Endothelial cell of umbilical vein (primary cell): ENCODE measurements at places on chromosomes 7 and 10. TPM values are rescaled to one million over a fixed set of nuclear protein-coding genes. Genes with fewer than 3 reads are reported as not detected.

The TSPAN13 gene
- total RNA-seq = 33.0 and 42.2 TPM in 2 replicates

The PPP1R17 gene
- not detected in 2 replicates for total RNA-seq

The HEPACAM2 gene
- not detected in 2 replicates for total RNA-seq

The AKR1C4 gene
- not detected in 2 replicates for total RNA-seq

The ZC3HAV1L gene
- 23.8 and 25.7 TPM in 2 replicates for total RNA-seq

The ABCA13 gene
- 0.09 and 0.11 TPM in 2 replicates for total RNA-seq

The LRRN3 gene
- not detected in 2 replicates for total RNA-seq

The NUTM2A gene
- total RNA-seq = 0.14 and 0.73 TPM in 2 replicates

The CYP3A7 gene
- not detected in 2 replicates for total RNA-seq

The RNF32 gene
- not detected in 2 replicates for total RNA-seq

DNA sequence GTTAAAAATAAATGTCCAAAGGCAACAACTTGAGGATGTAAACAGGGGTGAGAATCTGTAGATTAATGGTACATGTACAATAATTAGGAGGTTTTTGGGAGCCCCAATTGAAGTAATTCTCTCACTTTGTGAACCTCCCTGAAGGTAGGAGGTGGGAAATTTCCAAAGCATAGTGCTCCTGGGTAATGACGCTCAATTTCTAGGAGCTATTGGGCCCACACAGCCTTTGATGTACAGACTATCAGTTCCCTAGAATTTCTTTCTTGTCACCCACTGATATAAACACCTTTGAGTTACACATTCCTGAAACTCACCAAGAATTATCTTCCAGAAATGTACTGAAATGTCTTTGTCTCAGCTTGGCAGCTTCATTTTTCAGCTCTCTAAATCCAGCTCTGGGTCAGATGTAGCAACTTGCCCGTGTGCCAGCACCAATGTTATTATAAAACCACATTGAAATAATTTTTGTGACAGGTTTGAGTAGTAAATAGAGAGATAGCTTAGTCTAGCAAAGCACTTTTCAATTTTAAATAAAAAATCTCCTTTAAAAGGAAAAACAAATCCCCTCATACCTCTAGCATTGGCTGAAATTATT lies 36.6 kb upstream of the GALNT17 start:
- DNase-seq = no peak

GRCh38 chr7:86784765-86785164 lies 141.1 kb downstream of the GRM3 start:
- no peak for DNase-seq

DNA sequence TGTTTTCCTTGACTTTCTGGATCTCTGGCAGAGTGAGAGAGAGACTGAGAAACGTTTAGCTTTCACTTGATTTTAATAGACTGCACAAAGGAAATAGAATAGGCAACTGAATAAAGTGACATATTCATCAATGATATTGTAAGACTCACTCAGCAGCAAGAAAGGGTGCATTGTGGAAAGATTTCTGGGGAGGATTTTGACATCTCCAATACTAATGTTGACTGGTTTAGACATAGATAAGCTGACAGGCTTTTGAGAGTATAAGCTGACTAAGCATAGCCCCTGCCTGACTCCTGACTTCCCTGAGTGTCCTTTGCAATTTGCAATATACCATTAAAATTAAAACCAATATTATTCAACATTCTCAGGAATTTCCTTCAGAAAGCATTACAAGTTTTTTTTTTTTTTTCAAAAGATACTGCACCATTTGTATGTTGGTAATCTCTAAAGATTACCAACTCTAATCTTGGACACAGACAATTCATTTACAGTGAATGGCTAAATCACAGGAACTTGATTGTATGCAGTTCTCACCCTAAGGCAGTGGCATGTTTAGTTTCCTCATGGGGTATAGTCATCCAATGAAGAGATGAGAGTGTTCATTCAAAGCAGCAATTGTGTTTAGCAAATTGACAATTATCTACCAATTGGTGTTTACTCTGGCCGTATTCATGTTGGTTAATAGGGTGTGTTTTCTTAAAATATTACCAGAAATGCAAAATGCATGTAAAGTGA lies 325.6 kb downstream of the SORCS3 start:
- no peak for DNase-seq

DNA sequence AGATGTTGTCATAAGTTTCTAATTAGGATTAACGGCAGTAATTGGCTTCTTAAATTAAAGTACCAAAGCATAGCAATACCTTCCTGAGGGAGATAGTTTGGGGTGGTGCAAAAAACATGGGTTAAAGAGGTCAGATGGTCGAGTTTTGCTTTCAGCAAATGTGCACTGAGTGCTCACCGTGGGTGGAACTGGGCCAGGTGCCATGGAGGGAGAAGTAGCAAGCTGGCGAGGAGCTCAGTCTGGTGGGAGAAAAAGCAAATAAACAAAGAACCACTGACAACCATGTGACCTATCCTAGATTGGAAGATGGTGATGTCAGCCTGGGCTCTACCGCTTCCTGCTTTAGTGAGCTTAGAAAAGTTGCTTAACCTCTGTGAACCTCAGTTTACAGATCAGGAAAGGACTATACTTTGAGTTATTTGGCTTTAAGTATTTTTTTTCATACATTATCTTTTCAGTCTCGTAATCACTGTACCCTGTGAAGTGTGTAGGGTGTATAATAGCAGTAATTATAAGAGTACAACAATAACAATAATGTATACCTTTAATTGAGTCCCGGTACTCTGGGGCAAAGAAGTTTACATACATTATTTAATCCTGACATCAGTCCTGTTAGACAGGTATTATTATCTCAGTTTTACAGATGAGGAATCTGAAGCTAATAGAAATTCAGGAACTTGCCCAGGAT lies 69.0 kb upstream of the PDCD4 start:
- DNase-seq = peak; percentile 79

DNA sequence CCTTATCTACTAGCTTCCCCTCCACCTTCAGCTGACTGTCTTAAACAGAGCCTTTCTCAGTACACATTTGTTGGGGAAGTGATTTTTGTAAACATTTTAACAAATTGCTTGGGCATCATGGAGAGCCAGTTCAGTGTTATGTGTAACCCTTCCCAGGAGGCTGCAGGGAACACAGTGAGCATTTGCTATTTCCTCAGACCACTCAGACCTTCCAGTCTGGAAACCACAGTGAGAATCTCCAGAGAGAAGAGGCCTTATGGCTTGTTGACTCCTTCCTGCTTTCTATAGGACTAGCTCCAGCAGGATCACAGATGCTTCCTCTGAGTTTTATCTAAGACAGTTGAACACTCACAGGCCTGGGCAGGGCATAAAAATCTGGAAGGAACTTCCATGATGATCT lies 409.8 kb upstream of the NPVF start:
- DNase-seq = no peak

- peak; percentile 64 for DNase-seq
These were observed 14.9 kb downstream of the CCL26 start for GRCh38 chr7:75756991-75757676.

GRCh38 chr7:8442814-8443304 lies 9.4 kb downstream of the NXPH1 start:
- peak; percentile 32 for DNase-seq

DNA sequence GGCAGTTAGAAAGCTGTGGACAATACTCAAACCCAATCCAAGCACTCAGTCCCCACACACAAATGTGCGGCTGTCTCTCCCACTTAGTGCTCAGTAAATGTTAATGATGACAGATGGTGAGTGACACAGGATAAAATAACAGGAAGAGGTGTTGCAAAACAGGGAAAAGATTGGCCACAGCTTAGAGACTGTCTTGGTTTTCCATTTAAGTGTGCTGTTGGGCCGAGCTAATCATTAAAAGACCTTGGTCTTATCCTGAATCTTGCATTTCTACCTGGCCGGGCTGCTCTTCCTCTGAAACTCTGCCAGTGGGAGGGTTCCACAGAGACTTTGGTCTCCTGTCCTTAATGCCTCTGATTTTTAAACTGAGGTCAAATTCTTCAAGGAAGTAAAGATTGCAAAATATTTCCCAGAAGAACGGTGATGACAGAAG lies 113.1 kb upstream of the RNF32 start:
- no peak for DNase-seq

DNA sequence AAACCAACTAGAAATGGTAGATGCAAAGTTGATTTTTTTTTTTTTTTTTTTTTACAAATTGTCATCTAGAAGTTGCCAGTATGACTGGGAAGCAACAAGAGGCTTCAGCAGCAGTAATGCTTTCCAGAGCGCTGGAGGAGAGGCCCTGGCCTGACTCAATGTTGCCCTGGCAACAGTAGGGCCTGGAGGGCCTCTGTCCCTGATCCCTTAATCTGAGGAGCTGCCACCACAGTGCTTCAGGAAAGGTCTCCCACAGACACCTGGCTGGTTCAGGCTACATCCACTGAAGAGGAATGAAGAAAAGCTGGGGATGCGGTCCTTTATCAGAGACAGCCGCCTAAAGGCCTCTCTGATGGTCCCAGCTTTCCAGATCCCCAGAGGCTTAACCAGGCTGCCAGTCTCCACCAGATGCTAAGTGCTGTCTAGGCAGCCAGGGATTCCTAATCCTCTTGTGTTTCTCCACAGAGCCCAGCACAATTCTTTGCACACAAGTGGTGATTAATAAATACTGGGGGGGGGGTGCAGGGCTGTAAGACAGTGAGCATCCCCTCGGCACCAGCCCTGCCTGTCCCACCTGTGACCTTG lies 33.7 kb downstream of the ZNF777 start:
- no peak for DNase-seq

- no peak for DNase-seq
These were observed 178.6 kb upstream of the BET1 start for GRCh38 chr7:94182721-94183120.

DNA sequence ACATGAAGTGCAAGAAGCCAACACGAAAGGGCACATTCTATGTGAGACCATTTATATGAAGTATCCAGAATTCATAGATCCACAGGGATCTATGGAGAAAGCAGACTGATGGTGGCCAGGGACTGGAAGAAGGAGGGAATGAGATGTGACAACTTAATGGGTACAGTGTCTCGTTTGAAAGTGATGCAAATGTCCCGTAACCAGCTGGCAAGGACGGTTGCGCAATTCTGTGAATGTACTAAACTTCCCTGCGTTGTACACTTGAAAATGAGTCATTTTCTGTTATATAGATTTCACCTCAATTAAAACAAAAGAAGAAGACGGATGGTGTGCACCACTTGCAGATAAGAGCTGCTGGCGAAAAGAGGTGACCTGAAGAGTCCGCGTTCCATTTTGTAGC lies 861.1 kb downstream of the TYW1 start:
- DNase-seq = no peak

DNA sequence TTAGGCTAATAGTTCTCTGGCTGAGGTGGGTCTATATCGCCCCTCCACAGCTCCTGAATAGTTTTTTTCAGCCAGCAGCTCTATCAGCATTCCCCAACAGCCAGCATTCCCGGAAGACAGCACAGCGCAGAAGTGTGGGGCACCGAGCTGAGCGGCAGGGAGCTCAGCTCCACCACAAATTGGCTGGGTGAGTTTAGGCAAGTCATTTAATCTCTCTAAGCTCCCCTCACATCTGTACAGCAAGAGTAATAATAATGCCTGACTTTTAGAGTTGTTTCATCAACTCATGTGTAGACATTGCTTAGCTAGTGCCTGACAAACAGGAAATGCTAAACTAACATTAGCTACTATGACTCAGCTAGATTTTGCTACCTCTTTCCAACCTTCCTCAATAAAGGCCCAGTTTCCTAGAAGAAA lies 247.9 kb upstream of the PTN start:
- peak; percentile 74 for DNase-seq

DNA sequence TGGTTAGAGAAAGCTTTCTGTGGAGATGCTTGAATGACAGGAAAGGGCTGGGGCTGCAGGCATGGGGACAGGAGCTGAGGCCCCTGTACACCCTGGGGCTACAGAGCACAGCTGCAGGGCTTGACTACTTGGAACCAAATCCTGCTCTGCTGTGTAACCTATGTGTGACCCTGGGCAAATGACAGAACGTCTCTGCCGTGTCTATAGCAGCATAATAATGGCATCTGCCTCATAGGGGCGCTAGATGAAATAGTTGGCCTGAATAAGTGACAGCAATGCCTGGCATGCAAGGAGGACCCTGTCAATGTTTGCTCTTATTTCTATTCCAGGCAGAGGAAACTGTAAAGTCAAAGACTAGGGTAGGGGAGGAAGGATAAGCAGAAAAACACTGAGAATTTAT lies 254.0 kb downstream of the USP6NL start:
- no peak for DNase-seq

DNA sequence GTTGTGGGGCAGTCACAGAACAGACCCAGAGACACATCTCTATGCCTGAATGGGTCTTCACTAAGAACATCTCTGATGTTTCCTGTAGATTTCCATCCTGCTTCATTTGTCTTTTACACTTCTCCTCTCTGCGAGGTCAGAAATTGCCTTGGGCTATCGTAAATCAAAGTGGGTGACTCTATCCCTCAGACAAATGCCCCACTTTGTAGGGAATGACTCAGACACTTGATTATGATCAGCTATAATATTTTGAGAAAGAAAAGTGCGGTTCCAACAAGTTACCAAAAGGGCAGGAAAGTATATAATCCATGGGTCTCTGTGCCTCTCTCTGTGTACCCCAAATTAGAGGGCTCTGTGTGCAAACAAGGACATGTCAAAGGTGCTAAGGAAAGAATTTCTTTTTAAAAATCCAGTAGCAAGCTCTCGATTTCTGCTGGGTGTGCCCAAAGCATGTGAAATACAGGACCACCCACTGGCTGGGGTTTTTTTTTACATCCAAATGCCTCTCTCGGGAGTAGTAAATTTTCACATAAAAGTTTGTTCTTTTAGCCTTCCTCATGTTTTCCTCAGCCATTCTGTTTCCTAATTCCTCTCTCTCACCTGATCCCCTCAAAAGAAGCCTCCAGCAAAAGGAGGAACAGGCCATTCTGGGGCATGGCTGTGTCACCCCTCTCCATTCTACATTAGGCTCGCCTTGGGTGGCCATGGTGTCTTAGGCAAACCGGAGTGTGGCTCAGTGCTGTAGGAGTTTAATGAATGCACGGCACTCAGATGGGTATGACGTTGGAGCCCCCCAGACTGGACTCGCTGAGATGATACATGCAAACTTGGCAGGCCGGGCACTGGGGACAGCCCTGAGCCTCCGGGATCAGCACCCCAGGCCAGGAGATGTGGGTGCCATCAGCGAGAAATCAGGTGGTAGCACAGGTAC lies 6.3 kb upstream of the OPN4 start:
- no peak for DNase-seq

DNA sequence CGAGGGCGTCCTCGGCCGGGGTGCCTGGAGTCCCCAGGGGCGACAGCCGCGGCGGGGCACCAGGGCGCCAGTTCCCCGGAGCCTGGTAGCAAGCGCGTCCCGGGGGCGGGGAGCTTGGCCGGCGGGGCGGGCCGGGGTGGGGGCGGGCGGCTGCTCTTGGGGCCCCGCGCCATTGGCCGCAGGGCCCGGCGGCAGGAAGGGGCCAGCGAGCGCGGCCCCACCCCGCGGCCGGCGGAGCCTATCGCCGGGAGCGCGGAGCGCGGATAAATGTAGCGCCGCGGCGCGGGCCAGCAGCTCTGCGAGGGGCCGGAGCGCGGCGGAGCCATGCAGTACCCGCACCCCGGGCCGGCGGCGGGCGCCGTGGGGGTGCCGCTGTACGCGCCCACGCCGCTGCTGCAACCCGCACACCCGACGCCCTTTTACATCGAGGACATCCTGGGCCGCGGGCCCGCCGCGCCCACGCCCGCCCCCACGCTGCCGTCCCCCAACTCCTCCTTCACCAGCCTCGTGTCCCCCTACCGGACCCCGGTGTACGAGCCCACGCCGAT lies at the start of gene HHEX:
TSS of gene HHEX (plus strand) at position 293 of the 548 bp plus-strand sequence. CDS start at position 325, 32 bp downstream.
- peak; percentile 80 for DNase-seq
